ENCODE measurements at places on chromosomes 5 and 9.

- no peak for DNase-seq
These were observed 159.8 kb upstream of the HMHB1 start for GRCh38 chr5:143652108-143652700.

DNA sequence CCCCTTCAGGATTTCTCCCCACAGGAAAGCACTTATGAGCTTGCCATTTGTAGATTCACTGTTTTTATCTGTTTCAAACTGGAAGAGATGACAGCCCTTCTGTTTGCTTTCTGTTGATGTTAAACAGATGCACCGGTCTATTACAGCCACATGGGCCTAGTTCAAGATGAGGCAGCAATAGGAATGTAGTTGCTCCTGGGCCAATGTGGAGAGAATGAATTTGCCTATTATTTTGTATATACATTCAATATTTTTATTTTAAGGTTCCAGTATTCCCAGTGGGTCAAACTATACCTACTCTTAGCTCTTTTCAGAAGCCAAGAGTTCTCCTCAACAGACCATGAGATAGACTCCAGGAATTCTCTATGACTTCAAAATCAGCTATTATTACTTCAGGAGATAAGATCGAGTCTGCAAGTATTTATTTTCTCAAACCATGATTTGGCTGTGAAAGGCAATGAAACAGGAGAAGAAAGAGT, 461.6 kb downstream of the RASEF start:
- no peak for DNase-seq

DNA sequence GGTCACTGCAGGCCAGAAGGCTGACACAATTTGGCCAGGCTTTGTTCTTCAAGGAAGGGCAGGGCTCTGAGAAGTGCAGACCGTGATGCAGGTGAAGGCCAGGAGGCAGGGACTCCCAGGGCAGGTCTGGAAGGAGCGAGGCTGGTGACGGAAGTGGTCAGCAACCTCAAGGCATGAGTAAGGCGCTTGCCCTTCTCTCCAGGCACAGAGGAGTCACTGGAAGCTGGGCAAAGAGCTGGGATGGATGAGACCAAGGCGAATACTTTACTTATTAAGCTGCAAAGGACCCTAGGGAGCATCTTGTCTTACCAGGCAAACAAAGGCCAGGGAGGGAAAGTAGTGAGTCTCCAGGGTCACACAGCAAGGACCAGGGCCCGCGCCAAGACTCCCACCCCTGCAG, 18.6 kb downstream of the IRF1 start:
- DNase-seq, result no peak

- DNase-seq, result no peak
These were observed 43.9 kb downstream of the RXRA start for GRCh38 chr9:134370213-134370492.

DNA sequence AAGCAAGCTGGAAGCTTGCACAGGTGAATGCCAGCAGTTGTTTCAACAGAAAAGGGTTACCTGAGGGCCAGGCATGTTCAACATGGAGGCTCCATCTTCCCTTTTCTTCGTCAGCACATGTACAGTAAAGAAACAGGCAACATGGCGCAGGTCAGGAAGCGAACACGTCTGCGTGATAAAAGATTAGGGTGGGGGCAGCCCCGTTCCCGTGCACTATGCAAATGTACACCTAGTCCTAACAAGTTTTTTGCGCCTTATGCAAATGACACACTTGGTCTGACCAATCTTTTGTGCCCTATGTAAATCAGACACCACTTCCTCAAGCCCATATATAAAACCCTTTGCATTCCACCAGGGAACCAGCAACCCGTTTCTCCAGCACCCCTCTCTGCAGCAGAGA, 452.1 kb upstream of the PTPRD start:
- DNase-seq, result no peak

- no peak for DNase-seq
These were observed 228.0 kb downstream of the SNX18 start for GRCh38 chr5:54745599-54745998.

GRCh38 chr9:137055385-137056364, 1.8 kb upstream of the ENTPD2 start:
- no peak for DNase-seq

DNA sequence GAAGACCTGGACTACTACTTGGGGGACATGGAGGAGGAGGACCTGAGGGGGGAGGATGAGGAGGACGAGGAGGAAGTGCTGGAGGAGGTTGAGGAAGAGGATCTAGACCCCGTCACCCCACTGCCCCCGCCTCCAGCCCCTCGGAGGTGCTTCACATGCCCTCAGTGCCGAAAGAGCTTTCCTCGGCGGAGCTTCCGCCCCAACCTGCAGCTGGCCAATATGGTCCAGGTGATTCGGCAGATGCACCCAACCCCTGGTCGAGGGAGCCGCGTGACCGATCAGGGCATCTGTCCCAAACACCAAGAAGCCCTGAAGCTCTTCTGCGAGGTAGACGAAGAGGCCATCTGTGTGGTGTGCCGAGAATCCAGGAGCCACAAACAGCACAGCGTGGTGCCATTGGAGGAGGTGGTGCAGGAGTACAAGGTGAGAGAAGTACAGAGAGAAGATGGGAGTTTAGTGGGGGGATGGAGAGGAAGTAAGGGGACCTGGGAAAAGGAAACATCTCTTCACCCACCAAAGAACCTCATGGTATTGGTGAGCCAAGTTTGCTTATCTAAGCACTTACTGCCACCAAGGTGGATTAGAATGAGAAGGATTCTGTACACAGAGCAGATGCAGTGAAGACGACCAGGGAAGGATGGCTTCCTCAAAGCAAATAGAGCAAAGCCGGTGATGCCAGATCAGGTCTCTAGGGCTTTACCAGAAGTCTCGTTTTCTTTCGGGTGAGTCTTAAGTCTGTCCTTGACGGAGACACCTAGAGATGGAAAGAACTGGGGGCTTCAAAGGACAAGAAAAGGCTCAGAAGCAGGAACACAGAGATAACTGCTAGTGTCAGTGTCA, 1.5 kb downstream of the TRIM41 start:
- no peak for DNase-seq

DNA sequence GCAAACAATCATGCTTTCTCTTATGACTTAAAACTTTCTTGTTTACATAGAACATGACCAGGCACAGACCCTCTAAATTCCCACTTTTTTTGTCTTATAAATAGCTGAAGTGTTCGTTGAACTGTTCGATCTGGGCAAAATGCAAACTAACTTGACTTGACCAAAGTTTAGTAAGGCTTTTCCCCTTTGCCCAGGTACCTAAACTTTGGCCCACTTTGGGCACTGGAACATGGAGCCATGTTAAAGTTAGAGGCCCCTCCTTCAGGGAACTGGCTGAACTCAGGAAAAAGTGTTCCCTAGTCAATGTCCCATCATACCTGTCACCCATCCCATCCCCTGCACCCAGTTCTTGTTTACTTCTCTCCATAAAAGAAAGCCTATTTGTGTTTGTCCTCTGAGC, 9.4 kb upstream of the AMACR start:
- no peak for DNase-seq

DNA sequence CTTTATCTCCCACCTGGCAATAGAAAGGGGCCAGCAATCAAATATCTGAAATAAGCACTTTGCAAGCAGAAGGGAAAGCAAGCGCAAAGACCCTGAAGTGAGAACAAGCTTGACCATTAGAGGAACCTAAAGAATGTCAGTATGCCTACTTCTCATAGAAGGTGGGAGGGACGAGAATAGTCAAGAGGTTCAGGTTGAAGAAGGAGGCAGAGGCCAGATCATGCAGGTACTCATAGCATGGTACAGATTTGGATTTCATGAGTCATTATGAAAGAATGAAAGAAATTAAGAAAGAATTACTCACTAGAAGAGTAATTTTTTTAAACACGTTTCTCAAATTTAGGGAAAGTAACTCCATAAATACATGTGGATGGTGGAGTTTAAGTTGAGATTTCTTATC, 33.7 kb downstream of the MCTP1 start:
- DNase-seq, result no peak

- no peak for DNase-seq
These were observed 16.2 kb upstream of the MED10 start for GRCh38 chr5:6394429-6395101.

- DNase-seq, result no peak
These were observed 153.4 kb upstream of the POU5F2 start for GRCh38 chr5:93894601-93895354.

DNA sequence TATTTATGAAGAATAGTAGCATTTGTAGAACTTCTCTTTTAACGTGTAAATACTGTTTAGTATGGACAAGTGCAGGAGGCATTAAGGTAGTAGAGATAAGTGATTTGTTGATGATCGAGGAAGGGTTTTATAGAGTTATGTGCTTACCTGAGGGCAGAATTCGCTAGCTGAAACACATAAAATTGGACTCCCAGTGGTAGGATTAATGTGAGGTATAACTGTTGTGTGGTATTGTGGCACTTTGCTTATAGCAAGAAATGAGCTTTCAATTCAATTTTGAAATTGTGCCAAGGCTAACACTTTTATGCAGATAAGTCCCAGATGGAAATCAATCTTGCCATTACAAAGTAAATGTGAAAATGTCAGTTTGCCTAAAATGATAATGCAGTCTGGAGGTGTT, 1.2 kb downstream of the AP3S1 start:
- DNase-seq, result peak; percentile 50

DNA sequence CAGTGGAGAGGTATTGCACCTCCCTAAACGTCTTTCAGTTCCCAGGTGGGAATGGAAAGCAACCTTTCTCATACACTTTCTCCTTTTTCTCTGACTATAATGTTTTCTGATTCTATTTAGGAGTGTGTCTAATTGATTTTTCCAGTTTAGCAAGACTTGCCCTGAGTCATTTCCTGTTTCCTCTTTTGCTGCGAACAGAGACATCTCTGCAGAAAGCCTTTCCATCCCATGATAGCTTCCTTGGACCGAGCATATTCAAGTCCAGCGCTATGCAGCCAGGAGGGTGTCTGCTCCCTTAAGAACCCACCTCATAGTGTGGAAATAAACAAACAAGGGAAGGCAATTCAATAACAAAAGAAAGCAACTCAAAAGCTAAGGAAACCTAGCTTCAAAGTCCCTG, 60.0 kb upstream of the CDH6 start:
- no peak for DNase-seq

- DNase-seq, result no peak
These were observed 21.2 kb downstream of the PTGES2 start for GRCh38 chr9:128106181-128106939.

DNA sequence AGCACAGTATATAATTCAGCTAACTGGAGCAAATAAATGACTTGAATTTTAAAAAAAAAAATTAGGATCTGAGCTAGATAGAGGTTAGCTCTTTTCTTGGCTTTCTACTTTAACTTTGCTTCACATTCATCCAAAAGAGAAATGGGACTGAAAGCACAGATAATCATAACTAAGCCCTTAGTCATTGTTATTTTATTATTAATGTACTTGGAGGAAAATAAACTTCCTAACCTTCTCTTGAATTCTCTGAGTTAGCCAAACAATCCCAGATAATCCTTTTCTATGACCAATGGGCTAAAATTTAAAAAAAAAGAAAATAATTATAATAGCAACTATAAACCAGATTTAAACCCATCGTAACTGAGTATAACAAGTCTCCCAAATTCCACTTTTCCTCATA, 57.6 kb upstream of the RASA1 start:
- no peak for DNase-seq

GRCh38 chr5:14337593-14337992, 194.5 kb downstream of the TRIO start:
- no peak for DNase-seq
